ENCODE measurements at places on chromosomes 3 and 15.

DNA sequence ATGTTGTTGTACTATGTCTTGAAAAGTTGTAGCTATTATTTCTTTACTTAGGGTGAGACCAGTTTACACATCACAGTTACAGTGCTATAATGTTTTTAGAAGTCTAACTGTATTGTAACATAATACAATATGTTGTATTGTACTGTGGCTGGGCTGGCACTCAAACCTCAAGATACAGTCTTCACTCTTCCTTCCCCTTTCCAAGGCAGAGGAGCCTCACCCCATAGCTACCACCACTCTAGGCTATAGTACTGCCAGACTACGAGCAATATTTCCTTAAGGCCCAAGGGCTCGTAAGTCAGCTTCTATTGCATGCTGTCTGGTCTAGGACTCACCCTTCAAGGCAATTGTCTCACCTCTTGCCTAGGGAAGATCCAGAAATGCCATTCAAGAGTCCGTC, 597.7 kb downstream of the OTOL1 start:
- DNase-seq, result no peak

- DNase-seq, result no peak
Measured at GRCh38 chr15:19992428-19992827, 549.2 kb downstream of the GOLGA6L6 start.

DNA sequence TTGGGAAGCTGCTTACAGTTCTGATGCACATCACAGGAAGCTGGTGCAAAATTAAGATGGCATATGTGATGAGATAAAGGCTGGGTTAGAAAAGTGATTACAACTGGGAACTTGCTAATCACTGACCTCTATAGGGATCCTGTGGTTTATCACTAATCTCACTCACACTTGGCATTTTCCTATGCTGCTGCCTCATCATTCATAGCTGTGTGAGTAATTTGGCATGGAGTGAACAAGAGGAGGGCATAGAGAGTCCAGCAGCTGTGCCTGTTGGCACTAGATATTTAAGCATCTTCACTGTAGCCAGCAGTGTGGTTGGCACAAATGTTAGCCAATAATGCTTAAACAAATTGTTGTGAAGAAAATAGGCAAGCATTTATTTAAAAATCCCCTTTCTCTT, 217.7 kb upstream of the CGNL1 start:
- peak; percentile 67 for DNase-seq

DNA sequence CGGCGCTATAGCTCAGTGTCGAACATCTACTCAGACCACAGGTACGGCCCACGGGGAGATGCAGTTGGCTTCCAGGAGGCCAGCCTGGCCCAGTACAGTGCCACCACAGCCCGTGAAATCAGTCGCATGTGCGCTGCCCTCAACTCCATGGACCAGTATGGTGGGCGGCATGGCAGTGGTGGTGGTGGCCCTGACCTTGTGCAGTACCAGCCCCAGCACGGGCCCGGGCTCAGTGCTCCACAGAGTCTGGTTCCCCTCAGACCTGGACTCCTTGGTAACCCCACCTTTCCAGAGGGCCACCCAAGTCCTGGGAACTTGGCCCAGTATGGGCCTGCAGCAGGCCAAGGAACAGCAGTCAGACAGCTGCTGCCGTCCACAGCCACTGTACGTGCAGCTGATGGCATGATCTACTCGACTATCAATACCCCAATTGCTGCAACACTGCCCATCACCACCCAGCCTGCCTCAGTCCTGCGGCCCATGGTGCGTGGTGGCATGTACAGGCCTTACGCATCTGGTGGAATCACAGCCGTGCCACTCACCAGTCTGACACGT, 18.3 kb upstream of the APEH start:
- no peak for DNase-seq

DNA sequence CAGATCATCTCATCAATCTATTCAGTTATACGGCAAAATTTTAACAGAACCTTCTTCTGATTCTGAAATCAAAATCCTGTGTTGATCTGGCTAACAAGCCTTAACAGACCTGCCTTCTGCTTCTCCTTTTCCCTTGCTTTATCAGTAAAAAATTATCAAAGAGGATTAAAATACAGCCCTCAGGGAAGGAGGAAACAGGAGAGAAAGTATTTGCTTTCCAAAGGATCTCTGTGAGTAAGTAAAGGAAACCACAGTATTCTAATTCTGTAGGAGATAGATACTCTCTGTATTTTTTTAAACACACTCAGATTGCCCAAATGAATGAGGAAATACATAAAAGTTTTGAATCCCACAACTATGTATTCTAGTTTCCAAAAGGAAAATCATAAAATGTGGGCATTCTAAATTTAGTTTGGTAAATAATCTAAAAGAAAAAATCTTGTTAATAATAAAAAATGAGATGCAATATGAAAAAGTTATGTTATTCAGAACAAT, 221.8 kb downstream of the ZIC1 start:
- DNase-seq, result no peak

DNA sequence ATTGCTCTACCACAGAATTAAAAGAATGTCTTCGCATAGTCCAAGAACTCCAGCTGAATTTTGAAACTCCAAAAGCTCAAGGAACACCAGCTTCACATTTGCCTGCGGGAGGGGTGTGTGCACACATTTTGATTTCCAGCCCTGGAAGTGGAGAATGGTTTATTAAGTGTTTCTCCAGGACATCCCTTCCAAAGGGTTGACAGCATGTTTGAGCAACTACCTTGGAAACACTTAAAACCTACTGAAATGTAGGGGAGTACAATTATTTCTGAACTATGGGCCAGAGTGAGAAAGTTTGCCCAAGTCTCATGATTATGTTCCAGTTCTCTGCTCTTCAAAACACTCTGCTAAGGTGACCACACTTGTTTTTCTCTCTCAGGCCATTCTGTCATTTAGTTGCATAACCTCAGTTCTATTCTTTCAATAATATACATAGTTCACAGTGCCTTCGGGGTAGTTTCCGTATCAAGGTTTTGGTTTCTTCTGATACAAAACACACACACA, 7.9 kb downstream of the ACP3 start:
- DNase-seq, result no peak

- DNase-seq, result peak; percentile 80
Measured at GRCh38 chr3:8519156-8519555, 17.5 kb downstream of the LMCD1 start.

DNA sequence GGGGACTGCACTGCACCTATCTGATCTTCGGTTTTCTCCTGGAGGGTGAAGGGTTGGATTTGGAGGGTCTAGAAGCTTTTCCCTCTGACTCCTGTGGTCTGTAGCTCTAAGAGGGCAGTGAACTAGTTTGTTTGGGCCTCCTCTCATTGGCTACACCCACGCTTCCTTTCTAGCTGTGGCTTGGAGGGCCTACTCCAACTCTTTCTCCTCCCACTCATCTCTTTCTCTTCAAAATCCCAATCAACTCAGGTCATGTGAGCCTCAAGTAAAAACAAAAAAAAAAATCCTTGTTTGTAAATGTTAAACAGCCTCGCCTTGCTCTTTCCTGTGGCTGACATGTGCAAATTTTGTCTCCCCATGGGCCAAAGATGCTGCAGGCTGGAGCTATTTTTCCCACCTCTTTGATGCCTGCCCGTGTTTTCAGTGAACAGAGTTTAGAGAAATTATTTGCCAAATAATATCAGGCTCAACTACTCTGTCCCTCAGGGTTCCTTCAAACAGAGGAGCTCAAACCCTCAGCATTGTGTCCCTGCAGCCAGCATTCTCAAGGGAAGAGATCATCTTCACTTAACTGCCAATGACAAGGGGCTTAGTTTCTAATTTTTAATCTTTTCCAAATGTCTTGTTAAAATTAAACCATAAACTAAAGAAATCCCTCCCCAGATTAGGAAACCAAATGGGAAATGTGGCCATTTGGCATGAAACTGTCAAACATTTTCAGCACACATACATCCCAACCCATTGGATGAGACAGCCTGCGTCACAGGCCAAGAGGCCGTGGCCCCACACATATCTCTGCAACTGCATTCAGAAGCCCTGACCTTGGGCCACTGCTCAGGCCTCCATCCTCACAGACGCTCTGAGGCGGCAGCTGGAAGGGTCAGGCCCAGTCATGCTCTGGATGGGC, 114.8 kb upstream of the THBS1 start:
- DNase-seq, result peak; percentile 13

All from EL (cell line).